GM13977 (cell line): ENCODE measurements at places on chromosomes 12 and 14.

DNA sequence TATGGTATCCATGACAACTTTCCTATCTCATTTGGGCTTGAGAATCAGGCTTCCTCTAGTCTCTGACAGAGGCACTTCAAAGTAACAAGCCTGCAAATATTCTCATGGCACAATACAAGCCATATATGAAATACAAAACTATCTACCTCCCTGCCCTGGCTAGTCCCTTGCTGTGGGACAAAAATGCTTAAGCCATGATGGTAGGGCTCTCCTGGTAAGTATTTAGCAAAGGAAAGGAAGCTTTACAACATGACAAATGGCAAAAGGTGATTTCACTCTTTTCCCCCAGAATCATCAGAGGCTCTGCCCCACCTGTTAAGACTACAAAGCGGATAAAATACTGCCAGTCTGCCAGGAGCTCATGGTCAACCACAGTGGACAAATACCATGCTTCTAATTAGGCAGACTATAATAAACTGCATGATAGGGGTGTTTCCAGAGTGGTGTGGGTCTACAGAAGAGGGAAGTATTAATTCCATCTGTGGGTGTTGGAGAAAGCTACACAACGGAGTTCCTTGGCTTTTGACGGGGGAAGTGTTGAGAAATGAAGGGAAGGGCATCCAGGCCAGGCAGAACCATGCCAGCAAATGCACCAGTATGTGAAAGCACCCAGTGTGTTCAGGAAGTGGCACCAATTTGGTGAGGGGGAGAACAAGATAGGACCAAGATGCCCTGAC, 92.9 kb downstream of the SPTSSA start:
- no peak for DNase-seq

GRCh38 chr14:73809391-73809790, 42.2 kb upstream of the PTGR2 start:
- no peak for DNase-seq

- no peak for DNase-seq
Observed at GRCh38 chr12:75816897-75817296, 214.7 kb downstream of the PHLDA1 start.

DNA sequence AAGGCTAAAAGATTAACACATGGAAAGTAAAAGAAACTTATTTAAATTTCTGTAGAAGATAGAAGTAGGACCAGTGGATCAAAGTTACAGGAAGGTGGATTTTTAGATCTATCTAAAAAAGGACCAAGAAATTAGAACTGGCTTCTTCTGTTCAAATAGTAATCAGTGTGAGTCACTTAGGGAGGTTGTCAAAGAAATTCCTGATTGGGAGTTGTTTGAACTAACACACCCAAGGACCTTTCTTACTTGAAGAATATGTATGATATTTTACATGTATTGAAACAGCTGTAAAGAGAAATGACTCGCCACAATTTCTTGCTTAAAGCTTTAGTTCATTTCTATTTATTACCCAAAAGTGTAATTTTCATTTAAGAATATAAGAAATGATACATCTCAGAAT, 256.9 kb downstream of the RAD51B start:
- DNase-seq = no peak

- no peak for DNase-seq
Observed at GRCh38 chr14:52043690-52044089, 25.2 kb downstream of the NID2 start.

GRCh38 chr12:28135801-28136439, 54.3 kb upstream of the CCDC91 start:
- DNase-seq = no peak

DNA sequence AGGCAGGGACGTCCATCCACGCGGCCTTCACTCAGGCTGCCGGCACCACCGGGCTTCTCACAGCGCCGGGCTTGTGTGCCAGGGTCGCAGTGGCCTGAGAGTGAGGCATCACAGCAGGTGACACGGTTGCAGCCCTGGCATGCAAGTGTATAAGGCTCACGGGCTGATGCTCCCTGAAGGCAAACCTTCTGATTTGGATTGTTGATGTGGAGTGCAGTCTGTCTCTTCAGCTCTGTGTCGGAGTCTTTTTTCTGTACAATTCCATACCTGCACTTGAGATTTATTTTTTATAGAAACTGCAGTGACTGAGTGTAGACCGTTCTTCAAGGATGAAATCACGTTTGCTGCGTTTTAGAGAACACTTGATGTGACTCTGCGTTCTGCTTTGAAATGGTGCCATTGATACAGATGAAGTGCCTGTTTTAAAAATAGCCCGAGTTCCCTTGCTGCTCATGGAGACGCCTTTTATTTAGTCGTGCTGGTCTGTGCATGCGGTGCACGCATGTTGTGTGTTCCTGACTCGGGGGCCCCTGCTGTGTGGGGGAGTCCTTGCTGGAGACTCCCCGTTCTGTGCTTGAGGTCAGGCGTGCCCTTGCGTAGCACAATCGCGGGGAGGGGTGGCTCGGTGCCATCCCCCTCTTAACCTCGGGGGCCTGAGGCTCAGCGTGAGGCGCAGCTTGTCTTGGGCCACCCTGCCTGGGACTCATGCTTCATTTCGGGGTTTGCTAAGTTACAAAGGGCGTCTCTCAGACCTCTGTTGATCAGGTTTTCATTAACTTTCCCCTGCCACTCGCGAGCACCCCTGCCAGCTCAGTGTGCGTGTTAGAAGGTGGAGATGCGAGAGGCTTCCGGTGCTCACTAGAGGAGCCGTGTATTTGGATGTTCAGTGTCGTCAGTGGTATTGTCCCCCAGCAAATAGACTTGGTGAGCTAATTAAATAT, 21.6 kb upstream of the AMN start:
- peak; percentile 82 for DNase-seq

DNA sequence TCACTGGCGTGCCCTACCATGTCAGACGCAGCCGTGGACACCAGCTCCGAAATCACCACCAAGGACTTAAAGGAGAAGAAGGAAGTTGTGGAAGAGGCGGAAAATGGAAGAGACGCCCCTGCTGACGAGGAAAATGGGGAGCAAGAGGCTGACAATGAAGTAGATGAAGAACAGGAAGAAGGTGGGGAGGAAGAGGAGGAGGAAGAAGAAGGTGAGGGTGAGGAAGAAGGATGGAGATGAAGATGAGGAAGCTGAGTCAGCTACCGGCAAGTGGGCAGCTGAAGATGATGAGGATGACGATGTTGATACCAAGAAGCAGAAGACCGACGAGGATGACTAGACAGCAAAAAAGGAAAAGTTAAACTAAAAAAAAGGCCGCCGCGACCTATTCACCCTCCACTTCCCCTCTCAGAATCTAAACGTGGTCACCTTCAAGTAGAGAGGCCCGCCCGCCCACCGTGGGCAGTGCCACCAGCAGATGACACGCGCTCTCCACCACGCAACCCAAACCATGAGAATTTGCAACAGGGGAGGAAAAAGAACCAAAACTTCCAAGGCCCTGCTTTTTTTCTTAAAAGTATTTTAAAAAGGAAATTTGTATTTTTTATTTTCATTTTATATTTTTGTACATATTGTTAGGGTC, 13.2 kb downstream of the TRIP11 start:
- no peak for DNase-seq

DNA sequence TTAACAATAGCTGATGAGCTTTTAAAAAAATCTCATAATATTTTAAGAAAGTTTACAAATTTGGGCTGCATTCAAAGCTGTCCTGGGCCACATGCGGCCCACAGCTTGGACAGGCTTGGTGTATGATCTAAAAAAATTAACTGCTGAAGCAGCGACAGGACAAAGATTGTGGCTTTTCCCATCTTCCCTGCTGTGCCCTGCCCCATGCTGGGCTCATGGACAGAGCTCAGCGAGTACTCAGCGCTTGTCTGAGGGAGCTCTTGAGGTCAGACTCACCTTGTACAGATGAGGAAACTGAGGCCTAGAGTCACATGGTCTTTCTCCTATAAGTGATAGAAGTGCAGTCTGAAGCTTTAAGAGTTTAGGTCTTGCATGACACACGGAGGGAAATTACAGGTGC, 15.0 kb downstream of the EVL start:
- no peak for DNase-seq

- no peak for DNase-seq
Observed at GRCh38 chr12:10936506-10936905, 2.6 kb downstream of the TAS2R14 start.

DNA sequence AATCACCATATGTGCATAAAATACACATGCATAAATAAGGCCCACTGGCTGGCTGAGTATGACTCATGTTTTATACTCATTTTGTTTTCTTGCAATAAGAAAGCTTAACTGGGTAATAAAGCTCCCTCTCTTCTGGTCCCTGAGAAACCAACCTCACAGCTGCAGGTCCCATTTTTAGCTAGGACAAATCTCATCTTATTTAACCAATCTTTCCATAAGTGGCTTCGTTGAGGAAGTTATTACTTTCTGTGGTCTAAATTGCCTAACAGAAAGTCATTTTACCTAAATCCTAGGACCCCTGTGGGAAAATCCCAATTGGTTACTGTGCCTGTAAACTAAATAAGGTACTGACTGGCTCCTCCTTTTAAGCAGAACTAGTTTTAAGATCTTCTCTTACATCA, 232.8 kb upstream of the FBXO33 start:
- peak; percentile 20 for DNase-seq
